Panc1 (cell line): ENCODE measurements at places on chromosomes 4 and X.

DNA sequence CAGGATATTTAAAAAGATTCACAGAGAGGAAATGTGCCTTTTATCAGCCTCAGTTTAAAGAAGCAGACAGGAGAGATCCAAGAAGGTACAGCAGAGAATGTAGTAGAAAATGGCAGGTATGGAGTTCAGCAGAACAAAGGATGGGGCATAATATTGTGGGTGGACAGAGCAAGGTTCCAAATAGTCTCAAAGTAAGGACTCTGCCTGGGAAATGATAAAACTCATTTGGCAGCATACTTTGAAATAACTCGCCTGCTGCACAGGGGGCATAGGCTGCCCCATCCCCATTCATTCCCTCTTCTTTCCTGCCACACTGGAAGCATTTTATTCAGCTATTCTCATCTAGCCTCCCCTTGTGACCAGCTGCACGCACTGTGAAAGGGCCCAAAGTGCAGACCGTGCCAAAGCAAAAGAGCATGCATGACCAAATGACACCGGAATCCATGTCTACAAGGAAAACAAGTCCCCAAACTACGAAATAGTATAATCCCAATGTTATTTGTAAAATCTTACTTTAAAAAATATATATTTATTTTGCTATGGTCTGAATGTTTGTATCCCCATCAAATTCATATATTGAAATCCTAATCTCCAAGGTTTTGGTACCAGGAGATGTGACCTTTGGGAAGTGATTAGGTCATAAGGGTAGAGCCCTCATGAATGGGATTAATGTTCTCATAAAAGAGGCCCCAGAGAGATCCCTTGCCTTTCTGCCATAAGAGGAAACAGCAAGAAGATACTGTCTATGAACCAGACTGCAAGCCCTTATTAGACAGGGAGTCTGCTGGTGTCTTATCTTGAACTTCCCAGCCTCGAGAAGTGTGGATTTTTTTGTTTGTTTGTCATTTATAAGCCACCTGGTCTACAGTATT is 77.4 kb upstream of the PRSS48 start:
- no peak for DNase-seq

GRCh38 chr4:6806924-6807626 is 24.5 kb downstream of the KIAA0232 start:
- no peak for DNase-seq

GRCh38 chr4:144818136-144818535 is 172.2 kb downstream of the HHIP start:
- DNase-seq: no peak

- DNase-seq: no peak
These were observed 48.2 kb upstream of the FGFBP2 start for GRCh38 chr4:16011173-16011572.

- no peak for DNase-seq
These were observed 317.6 kb upstream of the CNKSR2 start for GRCh38 chrX:21056622-21057021.
